ENCODE measurements at places on chromosomes 16 and 17.

GRCh38 chr17:18963126-18964017 lies 11.4 kb downstream of the SLC5A10 start:
- peak; percentile 22 for DNase-seq

GRCh38 chr17:35286120-35286781 lies 43.4 kb downstream of the SLFN5 start:
- peak; percentile 42 for DNase-seq

DNA sequence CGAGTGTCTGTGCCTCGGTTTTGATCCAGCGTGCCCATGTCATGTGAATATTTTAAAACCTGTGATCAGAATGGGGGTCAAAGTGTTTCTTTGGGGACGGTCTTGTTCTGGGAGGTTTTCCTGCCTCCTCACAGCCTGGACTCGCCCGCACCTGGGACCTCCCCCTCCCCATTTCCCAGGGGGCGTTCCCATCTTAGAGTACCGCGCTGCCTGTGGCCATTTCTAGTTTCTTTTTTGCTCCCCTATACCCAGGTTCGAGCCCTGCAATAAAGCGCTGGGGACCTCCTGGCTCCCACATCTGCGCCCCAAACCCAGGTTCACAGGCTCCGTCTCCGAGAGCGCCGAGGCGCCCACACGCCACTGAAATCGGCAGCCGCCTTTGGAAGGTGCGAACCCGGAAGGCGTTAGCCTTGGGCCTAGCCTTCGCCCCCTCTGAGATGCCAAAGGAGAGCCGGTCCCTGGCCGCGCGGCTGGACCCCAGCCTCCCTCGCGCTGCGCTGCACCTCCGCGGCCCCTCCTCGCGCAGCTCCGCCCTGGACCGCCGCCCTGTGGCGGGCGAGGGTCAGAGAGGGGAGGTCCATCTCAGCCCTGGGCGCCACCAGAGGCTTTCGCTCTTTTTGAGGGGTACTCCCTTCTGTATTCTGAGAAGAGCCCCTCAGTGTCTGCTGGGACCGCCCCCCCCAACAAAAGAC lies 1.7 kb downstream of the KCNJ12 start:
- no peak for DNase-seq

DNA sequence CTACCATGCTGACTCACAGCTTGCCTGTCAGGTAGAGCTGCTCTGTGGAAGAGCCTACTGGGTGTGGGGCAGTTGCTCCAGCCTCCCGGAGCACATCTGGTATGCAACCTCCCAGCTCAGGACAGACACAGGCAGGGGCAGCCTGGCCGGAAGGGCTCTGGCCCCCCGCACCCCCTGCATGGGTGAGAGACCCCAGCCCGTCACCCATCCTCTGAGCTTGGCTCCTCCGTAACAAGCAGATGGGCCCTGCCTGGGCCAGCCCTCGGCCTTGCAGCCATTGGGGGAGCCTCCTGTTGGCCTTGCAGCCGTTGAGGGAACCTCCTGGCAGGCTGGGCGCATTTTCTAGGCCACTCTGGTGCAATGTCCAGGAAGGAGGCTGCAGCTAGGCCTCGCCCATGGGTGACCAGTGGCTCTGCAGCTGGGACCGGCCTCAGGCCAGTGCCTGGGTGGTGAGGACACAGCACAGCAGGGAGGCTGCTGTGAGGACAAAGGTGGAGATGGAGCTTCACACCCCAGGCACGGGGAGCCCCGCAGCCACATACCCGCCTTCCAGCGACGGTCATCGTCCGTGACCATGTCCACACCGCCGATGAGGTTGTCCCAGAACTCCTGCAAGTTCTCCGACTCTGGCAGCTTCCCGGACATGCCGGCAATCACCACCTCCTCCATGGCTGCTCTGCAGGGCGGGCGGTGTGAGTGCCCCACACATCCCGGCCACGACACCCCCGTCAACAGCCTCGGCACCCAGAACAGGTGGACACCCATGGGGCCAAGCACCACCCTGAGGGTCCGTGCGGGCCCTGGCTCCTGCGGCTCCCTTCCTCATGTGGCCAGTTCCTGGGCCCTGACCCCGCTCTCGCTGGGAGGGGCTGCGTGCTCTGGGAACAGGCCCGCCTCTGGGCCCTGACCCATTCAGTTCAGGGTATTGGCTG lies 2.0 kb downstream of the FASN start:
- no peak for DNase-seq

DNA sequence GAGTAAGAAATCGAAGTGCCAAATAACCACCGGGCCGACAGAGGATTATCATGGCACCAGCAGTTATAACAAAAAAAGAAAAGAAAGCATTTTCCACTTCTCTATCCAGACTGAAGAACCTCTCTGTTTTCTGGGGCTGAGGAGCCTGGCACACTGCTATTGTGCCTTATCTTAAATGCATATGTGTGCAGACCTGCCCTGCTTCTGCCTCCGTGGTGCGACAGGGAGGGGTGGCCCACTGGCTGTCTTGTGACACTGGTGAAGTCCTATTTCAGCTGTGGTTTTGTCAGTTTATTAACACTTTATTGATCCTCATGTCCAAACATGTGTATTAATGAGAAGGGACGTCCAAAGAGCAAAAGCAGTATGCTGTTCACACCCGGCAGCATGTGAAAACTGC lies 55.4 kb downstream of the CDK5R1 start:
- DNase-seq, result no peak

- DNase-seq, result no peak
Measured at GRCh38 chr17:69282002-69282401, 44.9 kb downstream of the ABCA5 start.

- no peak for DNase-seq
Measured at GRCh38 chr17:76537578-76538280, at the start of gene CYGB. Gene CYGB, minus strand, starts transcription at chr17:76537709. Its CDS starts 167 bp downstream, at chr17:76537542.

GRCh38 chr17:80593181-80593580 lies 48.5 kb downstream of the RPTOR start:
- no peak for DNase-seq

GRCh38 chr17:82415786-82416185 lies 2.4 kb upstream of the HEXD start:
- no peak for DNase-seq

GRCh38 chr16:86723689-86724088 lies 145.3 kb downstream of the FOXL1 start:
- no peak for DNase-seq

DNA sequence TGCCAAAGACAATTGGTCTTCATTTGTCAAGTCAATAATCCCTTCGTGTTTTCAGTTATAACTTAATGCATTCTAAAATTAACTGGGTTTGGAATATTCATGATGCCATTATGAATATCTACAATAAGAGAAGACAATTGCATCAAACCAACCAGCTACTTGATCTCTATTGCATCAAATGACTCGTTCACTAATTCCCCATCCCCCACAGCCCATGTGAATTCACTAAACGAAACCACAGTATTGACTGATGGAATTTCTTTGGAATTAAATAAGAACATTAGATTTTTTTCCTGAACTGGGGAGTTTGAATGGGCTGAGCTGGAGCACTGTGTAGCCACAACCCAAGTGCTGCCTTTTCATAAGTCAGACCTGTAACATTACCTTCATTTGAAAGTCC lies 65.3 kb downstream of the HS3ST3B1 start:
- DNase-seq, result no peak

DNA sequence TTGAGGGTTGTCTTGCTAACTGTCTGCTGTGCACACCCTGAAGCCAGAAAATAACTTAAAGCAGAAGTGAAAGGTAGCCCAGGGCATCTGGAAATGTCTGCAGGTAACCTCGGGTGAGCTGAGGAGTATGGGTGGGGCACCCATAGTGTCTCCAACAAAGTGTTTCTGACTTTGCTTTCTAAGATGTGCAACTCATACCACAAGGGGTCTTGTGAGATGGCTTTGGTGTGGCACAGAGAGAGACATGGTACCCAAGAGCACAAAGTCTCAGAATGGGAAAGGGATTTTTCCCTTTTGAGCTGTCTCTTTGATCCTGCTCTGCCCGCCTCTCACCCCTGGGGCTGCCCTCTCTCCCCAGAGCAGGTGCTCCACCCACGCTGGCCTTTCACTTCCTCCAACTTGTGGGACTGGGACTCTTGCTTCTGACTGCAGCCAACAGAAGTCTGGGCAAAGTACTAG lies 6.9 kb downstream of the CHD9 start:
- DNase-seq, result peak; percentile 71

- DNase-seq, result no peak
Measured at GRCh38 chr17:80029258-80029974, 6.3 kb downstream of the TBC1D16 start.

DNA sequence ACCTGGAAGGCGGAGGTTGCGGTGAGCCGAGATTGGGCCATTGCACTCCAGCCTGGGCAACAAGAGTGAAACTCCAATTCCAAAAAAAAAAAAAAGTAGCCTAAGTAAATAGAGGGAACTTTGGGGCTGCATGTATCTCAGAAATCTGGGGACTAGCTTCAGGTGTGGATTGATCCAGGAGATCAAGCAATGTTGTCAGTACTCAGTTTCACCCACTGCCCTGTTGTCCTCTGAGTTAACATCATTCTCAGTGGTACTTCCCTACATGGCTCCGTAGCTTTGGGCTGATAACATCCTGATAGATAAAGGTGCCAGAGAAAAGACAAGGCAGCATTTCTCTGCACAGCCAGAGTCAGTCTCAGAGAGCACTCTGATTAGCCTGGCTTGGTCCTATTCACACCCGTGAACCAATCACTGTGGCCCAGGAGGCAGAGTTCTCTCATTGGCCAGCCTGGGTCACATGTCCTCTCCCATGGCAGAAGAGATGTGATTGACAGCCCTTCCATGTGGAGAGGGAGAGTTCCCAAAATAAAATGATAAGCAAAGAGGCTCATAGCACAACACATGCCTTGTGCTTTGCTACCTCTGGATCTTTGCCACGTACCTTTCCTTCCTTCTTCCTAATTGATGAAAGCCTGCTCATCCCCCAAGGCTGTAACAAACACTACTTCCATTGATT lies 99.6 kb downstream of the ABCC1 start:
- DNase-seq, result no peak

DNA sequence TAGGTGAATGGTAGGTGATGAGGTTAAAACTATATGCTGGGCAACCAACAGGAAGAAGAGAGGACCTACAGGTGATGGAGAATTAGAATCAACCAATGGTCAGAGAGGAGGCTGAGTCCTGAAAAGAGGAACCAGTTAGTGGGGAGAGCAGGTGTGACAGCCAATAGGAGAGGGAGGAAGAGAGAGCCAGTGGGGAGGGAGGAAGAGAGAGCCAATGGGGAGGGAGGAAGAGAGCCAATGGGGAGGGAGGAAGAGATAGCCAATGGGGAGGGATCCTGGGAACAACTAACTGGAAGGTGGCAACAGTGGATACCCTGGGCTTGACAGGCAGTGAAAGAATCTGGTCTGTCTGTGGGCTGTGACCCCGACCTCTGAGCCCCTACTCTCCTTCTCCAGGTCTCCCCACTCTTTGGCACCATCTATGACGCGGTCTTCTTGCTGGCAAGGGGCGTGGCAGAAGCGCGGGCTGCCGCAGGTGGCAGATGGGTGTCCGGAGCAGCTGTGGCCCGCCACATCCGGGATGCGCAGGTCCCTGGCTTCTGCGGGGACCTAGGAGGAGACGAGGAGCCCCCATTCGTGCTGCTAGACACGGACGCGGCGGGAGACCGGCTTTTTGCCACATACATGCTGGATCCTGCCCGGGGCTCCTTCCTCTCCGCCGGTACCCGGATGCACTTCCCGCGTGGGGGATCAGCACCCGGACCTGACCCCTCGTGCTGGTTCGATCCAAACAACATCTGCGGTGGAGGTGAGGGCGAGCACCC lies 3.7 kb downstream of the GUCY2D start:
- no peak for DNase-seq

DNA sequence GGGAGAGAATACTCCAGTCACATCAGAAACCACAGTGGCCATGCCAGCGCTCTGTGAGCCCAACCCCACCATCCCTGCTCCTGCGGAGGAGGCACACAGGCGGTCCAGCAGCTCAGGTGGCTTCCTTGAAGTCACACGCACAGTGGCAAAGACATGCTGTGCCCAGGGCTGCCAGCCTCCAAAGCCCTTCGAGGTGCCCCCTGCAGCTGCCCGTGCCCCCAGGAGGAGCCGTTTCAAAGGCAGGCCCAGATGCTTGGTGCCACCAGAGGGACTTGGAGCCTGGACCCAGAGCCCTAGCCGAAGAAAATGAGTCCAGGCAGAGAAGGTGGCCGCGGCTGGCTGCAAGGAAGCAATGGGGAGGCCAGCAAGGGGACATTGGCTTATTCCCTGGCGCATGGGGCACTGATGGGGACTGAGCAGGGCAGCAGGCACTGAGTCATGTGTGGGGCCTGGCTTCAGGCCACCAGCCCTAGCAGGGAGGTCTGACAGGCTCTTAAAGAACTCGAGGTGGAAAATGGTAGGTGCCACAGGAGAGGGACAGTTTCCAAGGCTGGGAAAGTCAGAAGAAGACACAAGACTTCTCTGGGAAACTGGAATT lies 17.2 kb upstream of the CACNG1 start:
- no peak for DNase-seq

DNA sequence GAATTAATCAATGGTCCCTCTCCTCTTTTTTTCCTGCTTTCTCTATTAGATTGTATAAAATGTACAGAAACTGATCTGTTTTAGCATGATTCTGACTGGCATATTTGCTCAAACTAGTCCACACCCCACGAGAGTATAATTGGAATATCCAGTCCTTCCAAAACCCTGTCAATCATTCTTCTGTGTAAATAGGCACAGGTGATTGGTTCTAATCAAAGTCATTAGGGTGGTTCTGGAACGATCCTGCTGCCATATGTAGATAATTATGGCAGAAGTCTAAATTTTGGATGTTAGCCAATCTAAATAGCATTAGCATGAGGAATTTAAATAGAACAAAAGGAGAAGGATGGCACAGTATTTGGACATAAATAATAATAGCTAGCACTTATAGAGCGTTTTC lies 165.7 kb downstream of the SHISA6 start:
- DNase-seq, result no peak

DNA sequence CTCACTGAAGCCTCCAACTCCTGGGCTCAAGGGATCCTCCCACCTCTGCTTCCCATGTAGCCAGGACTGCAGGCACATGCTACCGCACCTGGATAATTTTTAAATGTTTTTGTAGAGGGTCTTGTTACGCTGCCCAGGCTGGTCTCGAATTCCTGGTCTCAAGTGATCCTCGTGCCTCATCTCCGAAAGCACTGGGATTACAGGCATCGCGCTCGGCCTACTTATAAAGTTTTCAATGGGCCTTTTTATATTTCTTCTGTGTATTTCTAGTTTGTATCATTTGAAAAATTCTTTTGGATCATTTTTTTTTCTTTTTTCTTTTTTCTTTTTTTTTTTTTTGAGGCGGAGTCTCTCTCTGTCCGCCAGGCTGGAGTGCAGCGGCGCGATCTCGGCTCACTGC lies 7.3 kb upstream of the TLCD3A start:
- no peak for DNase-seq

DNA sequence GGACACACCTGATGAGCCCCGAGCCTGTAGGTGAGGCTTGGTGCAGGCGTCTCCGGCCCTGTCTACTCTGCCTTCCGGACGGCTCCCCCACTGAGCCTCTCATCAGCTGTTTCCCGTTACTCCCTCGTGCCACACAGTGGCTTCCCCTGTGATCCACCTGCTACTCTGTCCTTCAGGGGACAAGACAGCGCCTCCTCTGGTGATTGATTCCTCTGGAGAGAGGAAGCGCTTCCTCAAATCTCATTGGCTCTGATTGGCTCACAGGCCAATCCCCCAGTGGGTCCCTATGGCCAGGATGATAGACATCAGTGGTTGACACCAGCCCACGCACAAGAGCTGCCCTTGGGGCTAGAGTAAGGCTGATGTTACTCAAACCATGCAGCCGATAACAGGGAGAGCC lies 24.0 kb downstream of the RNF213 start:
- DNase-seq, result no peak

GRCh38 chr17:81412490-81413093 lies 17.3 kb downstream of the BAHCC1 start:
- DNase-seq, result peak; percentile 67

GRCh38 chr17:18964018-18964351 lies 12.0 kb downstream of the SLC5A10 start:
- no peak for DNase-seq
